ENCODE measurements at places on chromosomes 1 and 21.
A peak's percentile ranks its signal among the peaks of the same experiment; 100 is the strongest.

DNA sequence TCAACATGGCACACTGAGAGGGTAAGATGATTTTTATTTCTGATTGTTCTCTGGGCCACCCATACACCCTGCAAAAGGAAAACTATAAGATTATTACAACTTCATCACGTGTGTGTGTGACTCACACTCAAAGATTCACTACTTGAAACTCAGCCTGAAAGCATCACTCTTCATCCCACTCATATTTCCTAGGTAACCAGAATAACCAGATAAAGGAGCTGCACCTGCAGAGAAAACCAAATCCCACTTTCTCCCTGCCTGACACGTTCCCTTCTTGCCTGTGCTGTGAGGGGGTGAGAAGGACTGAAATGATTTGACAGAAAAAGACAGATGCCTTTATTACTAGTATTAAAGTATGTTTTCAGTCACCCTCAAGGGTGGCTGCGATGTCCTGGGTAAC lies 131.6 kb downstream of the TGFBR3 start:
- peaks cover 18% of the 10 kb centered on the region for H3K36me3 ChIP-seq
- no peak for DNase-seq
- H3K4me1 ChIP-seq: peaks cover 25% of the 10 kb centered on the region

DNA sequence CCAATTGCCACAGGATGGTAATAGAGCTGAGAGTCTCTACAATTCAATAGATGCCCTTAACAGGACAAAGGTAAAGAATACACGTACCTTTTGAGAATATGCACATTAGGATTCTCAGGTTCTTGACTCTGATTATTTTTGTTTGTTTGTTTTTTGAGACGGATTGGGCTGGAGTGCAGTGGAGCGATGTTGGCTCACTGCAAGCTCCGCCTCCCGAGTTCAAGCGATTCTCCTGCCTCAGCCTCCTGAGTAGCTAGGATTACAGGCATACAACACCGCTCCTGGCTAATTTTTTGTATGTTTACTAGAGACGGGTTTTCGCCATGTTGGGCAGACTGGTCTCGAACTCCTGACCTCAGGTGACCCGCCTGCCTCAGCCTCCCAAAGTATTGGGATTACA lies 48.4 kb downstream of the TIAM1 start:
- H3K27me3 ChIP-seq: no peaks in the 10 kb centered on the region
- H3K36me3 ChIP-seq: peaks cover 7% of the 10 kb centered on the region
- H3K27ac ChIP-seq: no peak overlapping the region
- no peak for DNase-seq
- no peak overlapping the region for H3K4me3 ChIP-seq

- H3K36me3 ChIP-seq: no peaks in the 10 kb centered on the region
- H3K4me1 ChIP-seq: peaks cover 6% of the 10 kb centered on the region
- peaks cover 56% of the 10 kb centered on the region for H3K27me3 ChIP-seq
- H3K27ac ChIP-seq: no peak overlapping the region
- no peak for DNase-seq
These were observed 2.2 kb upstream of the HFM1 start for GRCh38 chr1:91406773-91407389.

DNA sequence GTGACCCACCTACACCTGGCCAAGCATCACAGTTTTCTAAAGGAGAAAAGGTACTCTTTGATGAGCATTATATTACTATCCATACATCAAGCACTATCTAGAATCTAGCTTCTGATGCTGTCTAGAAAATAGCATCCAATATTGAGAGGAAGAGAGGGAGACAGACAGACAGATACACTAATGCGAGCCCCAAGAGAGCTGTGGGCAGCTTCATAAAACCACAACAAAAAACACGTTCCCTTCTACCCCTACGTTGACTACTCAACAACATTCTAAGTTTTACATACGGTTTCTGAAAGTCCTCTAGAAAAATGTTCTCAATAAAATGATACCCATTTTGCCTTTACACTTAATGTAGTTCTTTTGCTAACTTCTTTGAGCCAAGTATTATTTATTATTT lies 221.8 kb downstream of the SLC45A1 start:
- peaks cover 44% of the 10 kb centered on the region for H3K4me1 ChIP-seq
- no peak overlapping the region for H3K4me3 ChIP-seq
- DNase-seq: no peak
- H3K27ac ChIP-seq: no peak overlapping the region
- H3K27me3 ChIP-seq: no peaks in the 10 kb centered on the region

DNA sequence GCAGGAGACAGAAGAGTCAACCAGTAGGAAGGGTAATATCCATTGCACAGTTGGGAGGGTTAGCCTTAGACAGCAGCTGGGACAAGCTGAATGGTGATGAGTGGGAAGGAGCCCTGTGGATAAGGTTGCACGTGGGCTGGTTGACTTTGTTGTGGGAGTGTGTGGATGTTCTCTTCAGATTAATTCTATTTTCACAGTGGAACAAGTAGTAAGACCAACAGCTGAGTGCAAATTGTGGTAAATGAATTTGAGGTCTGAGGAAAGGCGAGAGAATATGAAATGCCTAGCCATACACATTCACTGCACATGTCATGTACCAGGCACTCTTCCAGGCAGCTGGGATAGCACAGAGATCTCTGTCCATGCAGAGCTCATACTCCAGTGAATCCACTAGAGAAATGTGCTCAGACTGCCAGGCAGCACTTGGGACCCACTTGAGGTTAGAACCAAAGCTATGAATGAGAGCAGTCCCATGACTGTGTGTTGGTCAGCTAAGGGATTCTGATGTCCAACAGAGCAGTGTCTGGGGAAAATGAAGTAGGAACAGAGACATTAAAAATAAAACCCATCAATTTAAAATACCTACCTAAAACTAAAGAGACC lies 25.2 kb upstream of the VTCN1 start:
- H3K4me3 ChIP-seq: no peak overlapping the region
- no peaks in the 10 kb centered on the region for H3K4me1 ChIP-seq
- peaks cover 3% of the 10 kb centered on the region for H3K27me3 ChIP-seq

GRCh38 chr1:157360023-157360390 lies 192.3 kb downstream of the FCRL5 start:
- no peaks in the 10 kb centered on the region for H3K36me3 ChIP-seq
- H3K27me3 ChIP-seq: peaks cover 14% of the 10 kb centered on the region
- DNase-seq: no peak
- no peak overlapping the region for H3K27ac ChIP-seq
- no peak overlapping the region for H3K4me3 ChIP-seq

DNA sequence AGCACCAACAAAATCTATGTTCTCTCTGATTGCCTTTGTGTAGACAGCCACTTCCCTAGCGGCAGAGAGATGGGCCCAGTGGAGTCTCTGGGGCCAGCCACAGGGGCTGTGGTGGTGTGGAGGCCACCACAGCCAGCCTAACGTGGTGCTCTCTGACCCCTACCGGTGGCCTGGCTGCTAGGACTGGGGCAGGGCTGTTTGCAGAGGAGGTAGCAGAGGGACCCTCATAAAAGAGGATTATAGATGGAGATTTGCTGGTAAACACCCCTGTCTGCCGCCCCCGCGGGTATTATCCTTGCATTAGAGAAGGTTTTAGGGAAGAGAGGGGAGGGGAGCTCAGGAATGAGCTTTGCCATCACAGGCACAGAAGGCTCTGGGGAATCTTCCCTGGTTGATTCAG lies 310.3 kb upstream of the VAMP3 start:
- no peak for DNase-seq
- peaks cover 8% of the 10 kb centered on the region for H3K27me3 ChIP-seq

DNA sequence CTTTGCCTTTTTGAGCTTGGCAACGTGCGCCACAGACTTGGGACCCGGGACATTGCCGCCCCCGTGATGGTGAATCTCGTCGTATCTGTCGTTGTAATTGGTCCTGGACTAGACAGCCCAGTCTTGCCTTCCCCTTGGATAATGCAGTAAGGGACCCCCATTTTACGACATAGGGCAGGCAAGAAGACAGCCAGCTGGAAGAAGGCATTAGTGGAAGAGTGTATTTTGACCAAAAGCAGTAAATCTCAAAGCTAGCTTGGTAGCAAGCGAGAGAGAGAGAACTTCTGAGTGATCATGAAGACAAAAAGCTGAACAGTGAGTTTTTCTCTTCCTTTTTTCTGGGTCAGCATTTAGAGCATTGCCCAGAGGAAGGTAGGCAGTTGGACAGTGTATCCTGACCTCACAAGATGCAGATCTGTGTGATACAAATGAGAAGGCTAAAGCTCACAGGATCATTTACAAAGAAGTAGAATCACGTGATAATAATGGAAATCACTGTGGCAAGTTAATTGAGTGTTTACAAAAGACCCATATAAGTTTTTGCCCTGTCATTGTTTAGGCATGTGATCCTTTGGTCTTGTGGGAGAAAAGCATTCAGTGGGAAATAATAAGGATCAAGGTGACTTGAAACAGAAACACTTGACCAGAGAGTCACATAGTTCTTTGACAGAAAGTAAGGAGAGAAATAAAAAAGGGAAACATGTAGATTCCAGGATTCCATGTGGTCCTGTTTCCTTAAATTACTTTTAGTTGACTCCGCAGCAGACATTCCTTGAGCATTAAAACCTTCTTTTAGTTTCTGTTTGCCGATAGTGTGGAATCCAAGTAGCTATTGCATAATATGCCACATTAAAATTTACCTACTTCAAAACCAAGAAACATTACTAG lies 66.3 kb downstream of the CNST start:
- DNase-seq: no peak
- H3K4me1 ChIP-seq: peaks cover 7% of the 10 kb centered on the region
- peaks cover 28% of the 10 kb centered on the region for H3K36me3 ChIP-seq
- H3K27ac ChIP-seq: no peak overlapping the region

DNA sequence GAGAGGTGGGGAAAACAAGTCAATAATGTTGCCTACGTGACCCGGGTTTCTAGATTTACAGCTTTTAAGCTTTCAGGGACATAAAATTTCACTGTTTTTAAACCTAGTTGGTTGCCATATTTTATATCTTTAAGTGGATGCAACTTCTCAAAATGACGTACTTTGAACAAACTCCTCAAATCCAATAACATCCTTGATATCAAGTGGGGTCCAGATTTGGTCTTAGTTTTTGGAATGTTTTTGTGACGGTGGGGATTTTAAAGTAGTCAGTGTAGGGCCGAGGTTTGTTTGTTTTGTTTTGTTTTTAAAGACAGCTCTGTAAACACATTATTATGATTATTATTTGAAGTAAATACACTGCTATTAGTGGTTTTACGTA lies 453 bp downstream of the CDKN2C start:
- DNase-seq: no peak
- peak overlapping the region; percentile 94 for H3K4me3 ChIP-seq
- H3K36me3 ChIP-seq: peaks cover 46% of the 10 kb centered on the region
- H3K27ac ChIP-seq: peak overlapping the region; percentile 96

- peaks cover 9% of the 10 kb centered on the region for H3K36me3 ChIP-seq
- no peaks in the 10 kb centered on the region for H3K4me1 ChIP-seq
- H3K27me3 ChIP-seq: no peaks in the 10 kb centered on the region
- no peak overlapping the region for H3K27ac ChIP-seq
- DNase-seq: no peak
- no peak overlapping the region for H3K4me3 ChIP-seq
These were observed 15.1 kb downstream of the TAF13 start for GRCh38 chr1:109060707-109061106.

DNA sequence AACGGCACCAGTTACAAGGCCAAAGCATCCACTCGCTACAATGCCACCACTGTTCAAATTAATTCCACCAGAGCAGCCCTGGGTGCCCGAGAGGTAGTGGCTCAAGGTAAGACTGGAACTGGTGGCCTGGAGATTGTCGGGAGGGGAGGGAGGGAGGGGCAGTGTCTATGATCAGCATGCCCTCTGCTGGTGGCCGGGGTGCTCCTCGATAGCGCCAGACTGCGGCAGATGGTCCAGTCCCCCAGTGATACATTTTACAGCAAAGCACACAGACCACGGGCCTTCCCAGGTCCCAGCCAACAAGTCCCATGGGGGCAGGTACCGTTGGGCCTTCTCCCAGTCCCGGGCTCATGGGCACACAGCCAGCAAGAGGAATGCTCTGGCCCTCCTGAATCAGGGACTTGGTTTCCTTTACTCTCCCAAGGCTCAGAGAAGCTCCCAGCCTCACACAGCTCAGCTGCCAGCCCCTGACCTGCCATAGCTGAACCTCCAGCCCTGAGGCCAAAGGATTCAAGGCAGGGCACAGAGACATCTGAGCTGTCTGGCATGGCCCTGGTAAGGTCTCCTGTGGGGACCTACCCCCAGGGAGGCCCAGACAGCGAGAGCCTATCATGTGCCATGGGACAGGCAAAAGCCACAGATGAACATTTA lies 15.3 kb downstream of the ACOT7 start:
- H3K27ac ChIP-seq: no peak overlapping the region
- no peaks in the 10 kb centered on the region for H3K27me3 ChIP-seq
- DNase-seq: no peak
- H3K36me3 ChIP-seq: peaks cover 8% of the 10 kb centered on the region
- H3K4me1 ChIP-seq: no peaks in the 10 kb centered on the region

DNA sequence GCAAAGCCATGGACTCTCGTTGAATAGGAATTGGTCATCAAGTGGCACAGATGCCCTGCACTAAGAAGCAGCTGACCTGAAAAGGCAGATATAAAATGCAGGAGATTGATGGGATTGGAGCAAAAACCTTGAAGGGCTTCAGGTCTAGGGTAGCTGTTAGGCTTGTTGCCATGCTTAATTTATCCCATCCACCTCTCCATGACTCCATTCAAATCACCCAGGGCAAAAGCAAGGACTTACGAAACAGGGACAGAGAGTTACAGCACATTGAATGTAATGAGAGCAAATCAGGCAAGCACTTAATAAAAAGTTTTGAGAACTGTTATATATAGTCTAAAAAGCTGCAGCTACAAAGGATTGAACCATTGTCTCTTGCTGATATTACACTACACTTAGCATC lies 298.2 kb upstream of the ESRRG start:
- H3K4me1 ChIP-seq: no peaks in the 10 kb centered on the region
- DNase-seq: no peak
- no peak overlapping the region for H3K27ac ChIP-seq
- no peaks in the 10 kb centered on the region for H3K36me3 ChIP-seq
- no peaks in the 10 kb centered on the region for H3K27me3 ChIP-seq

- H3K36me3 ChIP-seq: no peaks in the 10 kb centered on the region
- no peak overlapping the region for H3K4me3 ChIP-seq
- no peak overlapping the region for H3K27ac ChIP-seq
- DNase-seq: no peak
These were observed 655.7 kb upstream of the ADAMTS5 start for GRCh38 chr21:27622631-27623030.
